ENCODE measurements at places on chromosomes 4 and X. TPM values are rescaled to one million over a fixed set of nuclear protein-coding genes. Genes with fewer than 3 reads are reported as not detected.

- H3K4me1 ChIP-seq, result no peaks in the 10 kb centered on the region
- H3K4me3 ChIP-seq, result no peak overlapping the region
- no peak for DNase-seq
- no peak overlapping the region for H3K27ac ChIP-seq
These were observed 242.7 kb downstream of the MID1IP1 start for GRCh38 chrX:39043838-39044550.

DNA sequence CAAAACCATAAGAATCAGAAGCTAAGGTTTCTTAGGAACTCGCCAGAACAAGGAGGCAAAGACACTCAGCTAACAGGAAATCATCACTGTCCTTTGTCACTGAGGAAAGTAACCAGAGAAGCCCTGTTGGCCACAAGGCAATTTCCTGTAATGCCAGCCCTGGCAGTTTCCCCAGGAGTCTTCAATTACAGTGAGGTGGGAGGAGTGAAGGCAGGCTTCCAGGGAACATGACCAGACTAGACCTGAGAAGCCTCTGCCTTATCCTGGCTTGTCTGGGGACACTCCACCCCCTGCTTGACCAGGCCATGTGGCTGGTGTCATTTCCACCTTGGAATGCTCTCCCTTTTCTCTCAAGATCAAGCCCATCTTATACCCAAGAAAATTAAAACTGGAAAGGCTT lies 125.3 kb downstream of the COL4A6 start:
- H3K27me3 ChIP-seq, result no peaks in the 10 kb centered on the region
- no peak overlapping the region for H3K27ac ChIP-seq
- no peaks in the 10 kb centered on the region for H3K36me3 ChIP-seq
- H3K4me3 ChIP-seq, result no peak overlapping the region
- no peaks in the 10 kb centered on the region for H3K4me1 ChIP-seq

FANCB gene
- total RNA-seq, result 6.6 TPM

GRCh38 chr4:183921335-183921734 lies 16.2 kb downstream of the STOX2 start:
- H3K27me3 ChIP-seq, result no peaks in the 10 kb centered on the region
- no peak for DNase-seq
- H3K4me1 ChIP-seq, result no peaks in the 10 kb centered on the region

GRCh38 chr4:115334736-115335411 lies 221.5 kb upstream of the NDST4 start:
- no peaks in the 10 kb centered on the region for H3K36me3 ChIP-seq
- peaks cover 9% of the 10 kb centered on the region for H3K4me1 ChIP-seq
- no peaks in the 10 kb centered on the region for H3K27me3 ChIP-seq
- DNase-seq, result peak; percentile 34
- no peak overlapping the region for H3K27ac ChIP-seq

DCAF4L1 gene
- 0.16 TPM for total RNA-seq
